ENCODE measurements at places on chromosomes 3 and 15.

DNA sequence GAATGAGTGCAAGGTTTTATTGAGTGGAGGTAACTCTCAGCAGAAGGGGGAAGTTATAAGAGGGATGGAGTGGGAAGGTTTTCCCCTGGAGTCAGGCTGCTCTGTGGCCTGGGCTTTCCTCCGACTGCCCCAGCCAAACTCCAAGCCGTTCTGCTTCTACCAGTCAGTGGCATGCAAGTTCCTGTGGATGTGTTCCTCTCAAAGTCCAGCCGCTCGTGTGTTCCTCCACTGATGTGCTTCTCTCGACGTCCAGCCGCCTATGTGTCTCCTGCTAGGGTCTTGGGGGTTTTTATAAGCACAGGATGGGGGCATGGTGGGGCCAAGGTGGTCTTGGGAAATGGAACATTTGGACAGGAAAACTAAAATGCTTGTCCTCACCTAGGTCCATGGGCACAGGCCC is 9.0 kb upstream of the U2SURP start:
- no peak overlapping the region for H3K4me3 ChIP-seq
- no peak for DNase-seq
- no peaks in the 10 kb centered on the region for H3K36me3 ChIP-seq
- no peak overlapping the region for H3K27ac ChIP-seq
- peaks cover 6% of the 10 kb centered on the region for H3K27me3 ChIP-seq

GRCh38 chr3:138344754-138345153 is 3.6 kb upstream of the MRAS start:
- no peak overlapping the region for H3K27ac ChIP-seq
- peaks cover 2% of the 10 kb centered on the region for H3K36me3 ChIP-seq
- peaks cover 32% of the 10 kb centered on the region for H3K27me3 ChIP-seq
- no peak overlapping the region for H3K4me3 ChIP-seq
- peaks cover 8% of the 10 kb centered on the region for H3K4me1 ChIP-seq

- DNase-seq = no peak
- peaks cover 7% of the 10 kb centered on the region for H3K4me1 ChIP-seq
- no peak overlapping the region for H3K4me3 ChIP-seq
Observed at GRCh38 chr3:189361103-189361835, 189.5 kb downstream of the TPRG1 start.

DNA sequence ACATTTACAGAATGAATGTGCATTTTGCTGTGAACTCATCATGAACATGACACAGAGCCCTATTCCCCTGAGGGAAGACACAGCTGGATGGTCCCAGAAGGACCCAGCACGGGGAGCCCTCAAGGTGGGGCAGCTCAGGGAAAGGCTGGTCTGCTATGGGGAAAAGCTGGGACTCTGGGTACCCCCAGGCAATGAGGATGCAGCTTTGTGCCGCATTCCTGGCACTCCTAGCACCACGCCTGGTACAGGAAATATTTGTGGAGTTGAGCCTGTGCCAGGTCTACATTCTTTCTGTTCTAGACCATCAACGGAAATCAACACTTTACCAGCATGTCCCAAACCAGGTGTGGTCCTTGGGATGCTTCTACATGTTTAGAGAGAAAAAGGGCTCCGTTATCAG is 74.0 kb downstream of the SRGAP3 start:
- H3K36me3 ChIP-seq = no peaks in the 10 kb centered on the region
- H3K4me3 ChIP-seq = no peak overlapping the region
- DNase-seq = no peak
- no peak overlapping the region for H3K27ac ChIP-seq
- H3K4me1 ChIP-seq = peaks cover 21% of the 10 kb centered on the region

DNA sequence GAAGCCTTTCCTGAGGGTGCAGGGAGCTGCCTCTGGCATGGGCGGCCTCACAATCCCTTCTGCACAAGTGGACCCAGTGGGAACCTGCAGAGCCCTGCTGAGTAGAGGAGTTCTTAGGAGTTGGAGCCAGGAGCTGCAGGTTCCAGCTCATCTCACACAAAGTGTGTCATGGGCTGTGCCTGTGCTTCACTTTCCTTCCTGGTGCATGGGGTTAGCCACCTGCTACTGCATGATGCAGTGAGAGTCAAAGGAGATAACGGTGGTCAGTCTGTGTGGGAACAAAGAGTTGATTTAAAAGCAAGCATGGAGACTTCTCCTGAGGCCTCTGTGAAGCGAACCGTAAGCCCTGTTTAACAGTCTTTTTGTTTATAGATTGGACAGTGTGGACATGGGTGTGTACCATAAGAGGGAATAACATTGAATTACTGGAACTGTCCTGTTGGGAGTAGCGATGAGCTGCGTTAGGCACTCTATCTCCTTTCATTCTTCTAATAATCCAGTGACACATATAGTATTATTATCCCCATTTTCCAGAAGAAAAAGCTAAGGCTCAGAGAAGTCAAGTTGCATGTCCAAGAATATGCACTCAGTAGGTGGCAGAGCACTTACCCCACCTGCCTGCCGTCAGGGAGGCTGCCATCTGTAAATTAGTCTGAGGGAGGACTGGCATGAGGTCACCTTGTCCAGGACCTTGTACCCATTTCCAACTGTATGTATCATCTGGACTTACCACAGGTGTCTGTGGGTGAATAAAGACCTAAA is 68.7 kb upstream of the PRR23C start:
- H3K4me1 ChIP-seq = peaks cover 4% of the 10 kb centered on the region
- H3K27me3 ChIP-seq = peaks cover 12% of the 10 kb centered on the region
- H3K36me3 ChIP-seq = no peaks in the 10 kb centered on the region

DNA sequence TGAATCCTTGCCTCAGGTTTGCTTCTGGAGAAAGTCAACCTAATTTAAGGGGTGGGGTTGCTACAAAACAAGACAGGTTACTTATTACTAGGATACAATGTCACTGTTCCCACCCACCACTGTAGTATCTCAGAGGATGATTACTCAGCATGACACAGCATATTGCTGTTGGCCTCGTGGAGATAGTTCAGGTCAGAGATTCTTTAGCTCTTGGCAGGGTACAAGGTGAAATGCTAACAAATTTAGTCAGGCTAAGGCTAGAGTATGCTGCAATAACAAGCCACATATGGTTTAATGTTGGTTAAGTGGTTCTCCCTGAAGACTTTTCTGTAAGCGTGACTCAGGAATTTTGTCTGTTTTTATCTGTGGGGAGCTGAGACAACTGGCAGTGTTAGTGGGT is 161.8 kb downstream of the EDEM1 start:
- no peak overlapping the region for H3K4me3 ChIP-seq
- H3K4me1 ChIP-seq = no peaks in the 10 kb centered on the region
- H3K27me3 ChIP-seq = peaks cover 6% of the 10 kb centered on the region

DNA sequence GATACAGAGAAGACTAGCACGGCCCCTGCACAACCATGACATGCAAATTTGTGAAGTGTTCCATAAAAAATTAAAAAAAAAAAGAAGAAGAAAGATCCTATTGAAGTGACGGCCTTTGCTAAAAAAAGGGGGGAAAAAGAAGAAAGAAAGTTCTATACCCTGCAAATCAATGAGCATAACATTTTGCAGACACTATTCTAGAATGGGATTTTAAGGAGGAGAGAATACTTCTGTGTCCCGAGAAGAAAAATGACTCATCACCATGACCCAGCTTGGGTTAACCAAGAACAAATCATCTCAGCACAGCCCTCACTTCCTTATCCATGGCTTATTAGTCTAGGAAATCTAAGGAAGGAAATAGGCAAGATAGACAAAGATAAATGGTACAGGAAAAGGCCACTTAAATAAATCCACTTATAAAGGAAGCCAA is 7.4 kb upstream of the SH3BP5 start:
- no peaks in the 10 kb centered on the region for H3K36me3 ChIP-seq
- peaks cover 10% of the 10 kb centered on the region for H3K4me1 ChIP-seq
- DNase-seq = no peak
- no peak overlapping the region for H3K27ac ChIP-seq
- H3K27me3 ChIP-seq = no peaks in the 10 kb centered on the region
- no peak overlapping the region for H3K4me3 ChIP-seq

DNA sequence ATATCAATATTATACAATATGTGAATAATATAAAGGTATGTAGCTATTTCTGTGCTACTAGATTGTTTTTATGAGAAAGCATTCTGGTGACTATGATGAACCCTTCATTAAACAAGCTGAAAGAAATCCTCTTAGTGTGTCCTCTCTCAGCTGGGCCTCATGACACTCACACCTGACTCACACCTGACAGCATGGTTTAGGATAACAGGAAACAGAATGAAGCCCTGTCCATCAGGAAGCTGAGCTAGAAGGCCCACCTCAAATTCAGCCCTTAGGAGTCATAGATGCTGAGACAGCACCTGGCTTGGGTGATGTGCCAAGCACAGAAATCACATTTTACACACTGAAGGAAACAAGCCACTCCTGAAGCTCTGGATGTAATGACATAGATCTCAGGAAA is 30.8 kb downstream of the CHCHD4 start:
- no peak overlapping the region for H3K27ac ChIP-seq
- H3K36me3 ChIP-seq = no peaks in the 10 kb centered on the region
- DNase-seq = no peak
- no peaks in the 10 kb centered on the region for H3K4me1 ChIP-seq
- H3K27me3 ChIP-seq = peaks cover 29% of the 10 kb centered on the region

- peaks cover 79% of the 10 kb centered on the region for H3K36me3 ChIP-seq
- no peaks in the 10 kb centered on the region for H3K4me1 ChIP-seq
- DNase-seq = no peak
- H3K4me3 ChIP-seq = no peak overlapping the region
- no peaks in the 10 kb centered on the region for H3K27me3 ChIP-seq
- H3K27ac ChIP-seq = no peak overlapping the region
Observed at GRCh38 chr3:133620066-133620784, 41.5 kb downstream of the TOPBP1 start.

GRCh38 chr3:18489939-18490338 is 64.8 kb upstream of the SATB1 start:
- no peak overlapping the region for H3K4me3 ChIP-seq
- no peak overlapping the region for H3K27ac ChIP-seq
- peaks cover 22% of the 10 kb centered on the region for H3K4me1 ChIP-seq
- peaks cover 16% of the 10 kb centered on the region for H3K36me3 ChIP-seq
- DNase-seq = no peak

GRCh38 chr3:42508562-42508961 is 6.1 kb downstream of the VIPR1 start:
- H3K4me3 ChIP-seq = no peak overlapping the region
- peaks cover 25% of the 10 kb centered on the region for H3K4me1 ChIP-seq
- no peaks in the 10 kb centered on the region for H3K27me3 ChIP-seq

DNA sequence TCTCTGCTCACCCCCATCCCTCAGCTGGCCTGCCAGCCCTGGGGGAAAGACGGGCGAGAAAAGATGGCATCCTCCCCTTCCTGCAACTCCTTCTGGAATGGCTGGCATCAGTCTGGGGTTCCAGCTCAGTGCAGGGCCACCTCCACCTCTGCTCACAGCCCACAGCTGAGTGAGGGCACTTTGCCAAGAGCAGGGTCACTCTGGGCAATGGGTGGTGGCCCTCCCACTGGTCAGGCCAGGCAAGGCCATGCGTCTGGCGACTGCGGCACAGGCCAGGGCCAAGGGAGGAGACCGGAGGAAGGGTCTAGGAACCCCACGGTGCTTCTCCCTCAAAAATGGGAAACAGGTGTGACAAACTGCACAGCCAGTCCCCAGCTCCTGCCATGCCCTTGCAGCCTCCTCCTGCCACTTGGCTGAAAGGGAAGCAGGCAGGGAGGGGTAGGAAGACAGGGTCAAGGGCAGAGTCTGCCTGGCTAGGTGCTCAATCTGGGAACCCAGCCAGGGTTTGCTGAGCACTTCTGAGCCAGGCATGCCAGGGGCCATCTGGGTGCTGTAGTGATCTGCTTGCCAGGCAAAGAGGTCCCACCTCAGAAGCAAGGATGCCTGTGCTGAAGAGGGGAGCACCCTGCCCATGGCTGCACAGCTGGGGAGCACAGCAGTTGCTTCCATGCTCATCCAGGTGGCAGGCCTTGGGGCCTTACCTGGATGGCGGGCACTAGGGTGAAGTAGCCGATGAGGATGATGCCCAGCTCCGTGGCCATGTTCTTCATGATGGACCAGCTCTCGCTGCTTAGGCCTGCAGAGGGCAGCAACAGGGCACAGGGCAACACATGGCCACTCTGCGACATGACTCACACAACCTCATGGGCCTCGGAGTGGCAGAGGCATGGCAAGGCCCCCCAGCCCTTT is 41.2 kb downstream of the PTPN23 start:
- H3K4me1 ChIP-seq = peaks cover 17% of the 10 kb centered on the region
- no peak overlapping the region for H3K4me3 ChIP-seq
- no peaks in the 10 kb centered on the region for H3K27me3 ChIP-seq
- peaks cover 11% of the 10 kb centered on the region for H3K36me3 ChIP-seq

- no peak for DNase-seq
- no peak overlapping the region for H3K4me3 ChIP-seq
- H3K36me3 ChIP-seq = no peaks in the 10 kb centered on the region
Observed at GRCh38 chr15:87362531-87362930, 894.0 kb downstream of the NTRK3 start.
